ENCODE measurements at places on chromosomes 6 and 20.

DNA sequence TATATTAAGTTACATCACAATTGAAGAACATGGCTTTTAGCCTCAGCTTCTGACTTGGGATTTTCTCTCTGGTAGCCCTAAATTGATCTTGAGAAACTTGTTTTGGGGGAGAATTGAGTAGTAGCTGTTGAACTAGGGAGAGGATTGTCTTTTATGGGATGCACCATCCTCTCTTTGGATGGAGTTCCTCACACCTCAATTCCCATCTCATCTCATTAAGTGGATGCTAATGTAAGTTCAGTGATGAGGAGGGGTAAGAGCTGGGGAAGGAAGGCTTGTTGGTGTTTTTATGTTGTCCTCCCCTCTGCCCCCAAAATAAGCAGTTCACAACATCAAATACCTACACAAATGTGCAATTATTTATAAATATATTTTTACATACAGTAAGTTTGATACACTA is 4.0 kb downstream of the GJA1 start:
- no peak for DNase-seq

- DNase-seq, result no peak
Measured at GRCh38 chr6:62974452-62974851, 236.8 kb upstream of the FKBP1C start.

DNA sequence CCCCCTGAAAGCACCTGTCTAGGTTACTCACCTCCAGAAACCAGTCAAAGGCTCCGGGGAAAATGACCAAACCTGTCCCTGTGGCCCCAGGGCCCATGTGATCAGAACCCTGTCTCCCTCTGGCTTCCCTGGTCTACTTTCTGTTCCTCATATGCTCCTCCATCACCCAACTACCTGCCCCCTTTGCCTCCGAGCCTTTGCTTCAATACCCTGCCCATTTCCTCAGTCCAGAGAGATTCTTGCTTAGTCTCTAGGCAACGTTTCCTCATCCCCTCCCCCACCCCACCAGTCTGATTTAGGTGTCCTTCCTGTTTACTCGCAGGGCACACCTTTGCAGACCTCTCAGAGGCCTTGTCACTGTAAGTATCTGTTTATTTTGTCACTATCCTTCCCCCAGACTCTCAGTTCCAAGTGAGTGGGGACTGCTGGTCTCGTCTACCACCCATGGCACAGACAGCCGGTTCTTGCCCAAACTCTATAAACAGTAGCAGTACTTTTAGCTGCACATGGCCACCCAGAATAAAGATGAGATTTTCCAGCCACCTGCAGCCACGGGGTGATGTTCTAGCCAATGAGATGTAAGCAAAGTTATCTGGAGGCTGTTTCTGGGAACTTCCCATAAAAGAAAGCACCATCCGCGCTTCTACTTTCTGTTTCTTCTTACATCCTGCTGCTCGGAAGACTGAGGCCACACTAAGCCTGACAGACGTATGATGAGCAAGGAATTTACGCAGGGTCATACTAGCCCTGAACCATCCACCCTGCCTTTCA is 13.3 kb downstream of the ELOVL5 start:
- no peak for DNase-seq

- no peak for DNase-seq
Measured at GRCh38 chr6:138484018-138484731, 15.1 kb downstream of the NHSL1 start.

All from mesenteric fat pad (tissue), 1 donor.